ENCODE measurements at places on chromosomes 13 and 19.

DNA sequence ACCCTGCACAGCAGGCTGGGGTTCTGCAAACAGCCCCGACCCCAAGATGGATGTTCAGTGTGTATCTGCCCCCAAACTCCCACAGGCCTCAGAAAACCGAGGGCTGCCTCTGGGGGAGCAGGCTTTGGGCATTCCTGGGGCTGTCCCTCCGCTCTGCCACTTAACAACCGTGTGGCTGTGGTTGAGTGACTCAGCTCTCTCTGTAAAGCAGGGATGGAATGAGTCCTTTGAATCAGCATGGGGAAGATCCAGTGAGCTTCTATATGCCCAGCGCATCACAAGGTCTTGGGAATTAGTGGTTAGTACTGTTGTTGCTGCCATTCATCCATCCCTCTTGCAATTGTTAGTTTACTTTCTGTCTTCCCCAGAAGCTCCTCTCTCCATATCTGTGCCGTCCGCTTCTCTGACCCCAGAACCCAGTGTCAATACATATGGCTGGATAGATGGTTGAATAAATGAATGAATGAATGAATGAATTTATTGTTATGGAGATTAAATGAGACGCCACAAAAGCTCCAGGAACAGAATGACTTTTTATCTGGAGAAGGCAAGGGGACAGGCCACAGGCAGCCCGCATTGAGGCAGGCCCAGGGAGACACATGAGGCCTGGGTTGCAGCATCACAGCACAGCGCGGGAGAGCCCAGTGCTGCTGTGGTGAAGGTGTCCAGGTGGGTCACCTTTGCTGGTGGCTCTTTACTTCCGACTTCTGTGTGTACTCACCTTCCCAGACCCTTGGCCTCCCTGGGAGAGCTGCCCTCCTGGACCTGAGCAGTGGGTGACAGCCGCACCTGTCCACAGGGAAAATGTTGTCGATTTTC lies 89.2 kb downstream of the RGCC start:
- DNase-seq = peak; percentile 33

GRCh38 chr13:112896736-112897602 lies 72.0 kb upstream of the MCF2L start:
- no peak for DNase-seq

- DNase-seq = no peak
Observed at GRCh38 chr13:113877149-113877990, 13.5 kb upstream of the GAS6 start.

- no peak for DNase-seq
Observed at GRCh38 chr19:10784257-10784656, 51.8 kb downstream of the TMED1 start.

- no peak for DNase-seq
Observed at GRCh38 chr13:106172176-106172905, 363.1 kb downstream of the EFNB2 start.

DNA sequence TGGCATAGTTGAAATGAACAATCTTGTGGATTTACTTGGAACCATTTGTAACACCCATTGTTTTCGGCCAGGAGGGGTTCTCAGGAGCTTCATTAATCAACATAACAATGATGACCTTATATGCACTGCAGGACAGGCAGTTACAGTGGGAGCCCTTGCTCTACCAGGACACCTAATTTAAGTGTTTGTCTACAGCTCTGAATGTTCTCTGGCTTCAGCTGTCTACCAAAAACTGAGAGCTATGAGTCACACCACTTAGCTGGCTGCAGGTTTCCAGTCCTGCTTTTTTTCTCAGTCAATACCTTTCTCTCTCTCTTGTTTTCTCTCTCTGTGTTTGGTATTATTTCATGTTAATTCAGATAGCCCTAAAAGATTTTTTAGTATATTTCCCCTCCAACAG lies 105.4 kb upstream of the MBNL2 start:
- no peak for DNase-seq

DNA sequence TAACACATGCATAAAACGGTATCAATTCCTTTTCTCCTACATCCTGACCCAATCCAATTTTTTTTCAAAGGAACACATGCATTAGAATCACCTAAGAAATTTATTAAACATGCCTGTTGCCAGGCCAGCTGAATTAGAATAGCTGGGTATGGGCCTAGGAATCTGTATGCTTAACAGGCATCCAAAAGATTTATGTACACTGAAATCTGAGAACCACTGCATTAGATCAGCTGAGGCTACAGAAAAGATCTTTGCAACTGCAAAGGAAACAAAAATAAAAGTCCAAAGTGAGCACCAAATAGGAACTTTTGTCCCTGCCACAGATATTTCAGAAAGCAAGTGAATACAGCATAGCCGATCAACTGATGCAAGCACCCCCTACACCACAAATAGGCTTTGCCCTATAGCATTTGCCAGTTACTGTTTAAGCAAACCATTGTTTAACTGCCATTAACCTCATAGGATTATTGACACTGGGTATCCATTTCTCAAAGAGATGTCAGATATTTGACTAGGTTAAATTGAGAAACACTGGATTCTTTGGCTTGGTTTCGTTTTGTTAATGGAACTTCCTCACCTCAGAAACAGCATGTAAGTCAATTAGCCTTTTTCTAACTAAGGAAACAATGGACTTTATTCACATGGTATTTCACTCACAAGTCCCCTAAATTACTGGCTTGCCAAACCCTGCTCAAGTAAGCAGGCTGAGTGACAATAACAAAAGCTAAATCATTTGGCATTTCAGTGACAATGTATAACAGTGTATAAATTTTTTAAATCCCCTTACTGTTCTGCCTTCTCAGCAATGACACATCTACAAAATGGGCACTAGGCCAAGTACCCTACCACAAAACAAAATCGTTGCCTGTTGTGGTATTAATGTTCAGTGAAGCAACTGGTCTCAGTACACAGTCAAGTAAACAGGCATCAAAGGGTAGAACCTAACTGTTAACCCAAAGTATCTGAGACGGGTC lies 67.8 kb downstream of the SUCLA2 start:
- no peak for DNase-seq

DNA sequence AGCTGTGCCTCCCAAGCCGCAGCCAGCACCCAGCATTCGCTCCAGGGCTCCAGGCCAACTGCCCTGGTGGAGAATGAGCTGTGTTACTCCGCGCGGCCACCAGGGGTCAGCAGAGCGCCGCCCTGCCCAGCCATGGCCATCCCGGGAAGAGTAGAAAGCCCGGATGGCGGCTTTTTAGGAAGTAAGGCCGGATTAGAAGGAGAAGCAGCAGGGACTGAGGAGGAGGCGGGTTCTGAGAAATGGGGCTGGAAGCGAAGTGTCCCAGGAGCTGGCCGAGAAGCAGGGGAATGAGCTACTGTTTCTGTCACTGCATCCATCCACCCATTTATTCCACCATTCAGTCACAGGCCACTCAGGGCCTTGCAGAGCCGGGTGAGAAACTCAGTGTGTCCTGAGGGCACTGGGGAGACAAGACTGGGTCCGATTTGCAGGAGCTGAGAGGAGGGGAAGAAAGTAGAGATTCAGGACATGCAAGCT lies 6.6 kb upstream of the NPAS1 start:
- DNase-seq = peak; percentile 87

- no peak for DNase-seq
Observed at GRCh38 chr19:2806736-2807378, 12.8 kb upstream of the ZNF554 start.

GRCh38 chr19:46947866-46948265 lies 71.8 kb upstream of the NPAS1 start:
- no peak for DNase-seq

- no peak for DNase-seq
Observed at GRCh38 chr19:28502879-28503734, 709.8 kb downstream of the UQCRFS1 start.

- DNase-seq = peak; percentile 55
Observed at GRCh38 chr13:107450931-107451330, 764.4 kb downstream of the LIG4 start.

DNA sequence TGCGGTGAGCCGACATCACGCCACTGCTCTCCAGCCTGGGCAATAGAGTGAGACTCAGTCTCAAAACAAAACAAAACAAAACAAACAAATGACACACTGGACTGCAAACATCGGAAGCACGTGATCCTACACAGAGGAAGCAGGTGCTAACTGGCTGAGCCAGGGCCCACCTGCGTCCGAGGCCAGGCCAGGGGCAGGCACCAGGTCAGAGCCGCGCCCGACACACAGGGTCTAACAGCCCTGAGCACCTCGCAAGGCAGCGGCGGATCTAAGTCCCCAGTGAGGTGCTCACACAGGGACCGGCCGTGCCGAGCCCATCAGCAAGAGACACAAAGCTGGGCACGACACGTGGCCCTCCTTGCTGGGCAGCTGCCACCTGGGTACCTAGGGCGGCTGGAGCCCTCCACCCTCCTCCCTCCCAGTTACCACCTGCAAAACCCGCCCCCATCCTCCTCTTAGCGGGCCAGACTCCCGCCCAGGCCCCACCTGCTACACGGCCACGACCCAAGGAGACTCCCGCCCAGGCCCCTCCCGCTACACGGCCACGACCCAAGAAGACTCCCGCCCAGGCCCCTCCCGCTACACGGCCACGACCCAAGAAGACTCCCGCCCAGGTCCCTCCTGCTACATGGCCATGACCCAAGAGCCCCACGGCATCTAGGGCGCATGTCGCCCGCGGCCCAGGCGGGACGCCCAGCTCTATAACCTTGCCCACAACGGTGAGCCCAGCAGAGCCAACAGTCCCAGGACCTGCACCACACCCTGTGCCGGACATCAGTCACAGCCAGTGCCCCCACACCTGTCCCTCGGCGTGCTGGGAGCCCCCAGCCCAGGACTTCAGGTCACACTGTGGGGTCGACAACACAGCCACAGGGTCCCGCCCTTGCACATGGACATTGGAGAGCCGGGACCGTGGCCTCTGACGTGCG lies 15.6 kb downstream of the AP3D1 start:
- DNase-seq = no peak

DNA sequence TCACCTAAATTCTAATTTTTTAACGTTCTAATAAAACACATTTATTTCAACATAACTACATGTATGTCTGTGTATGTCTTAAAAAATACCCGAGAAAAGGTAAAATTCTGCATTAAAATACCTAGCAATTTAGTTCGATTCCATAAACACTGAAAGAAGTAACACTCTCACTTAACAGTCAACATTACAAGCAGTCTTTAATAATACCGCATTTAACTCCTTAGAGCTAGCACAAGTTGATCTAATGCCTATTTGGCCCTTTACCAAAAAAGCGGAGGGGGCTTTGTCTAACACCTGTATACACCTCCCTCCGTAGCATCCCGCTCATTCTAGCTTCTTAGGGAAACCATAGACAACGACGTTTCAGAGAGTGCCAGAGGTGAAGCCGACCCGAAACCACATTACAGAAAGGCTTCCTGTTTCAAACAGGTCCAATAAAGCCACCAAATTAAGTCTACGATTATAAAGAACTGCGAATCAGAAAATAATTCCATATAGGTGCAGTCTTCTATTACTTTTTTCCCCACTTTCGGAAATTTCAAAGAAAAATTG lies 1.2 kb downstream of the SPART start:
- DNase-seq = no peak

DNA sequence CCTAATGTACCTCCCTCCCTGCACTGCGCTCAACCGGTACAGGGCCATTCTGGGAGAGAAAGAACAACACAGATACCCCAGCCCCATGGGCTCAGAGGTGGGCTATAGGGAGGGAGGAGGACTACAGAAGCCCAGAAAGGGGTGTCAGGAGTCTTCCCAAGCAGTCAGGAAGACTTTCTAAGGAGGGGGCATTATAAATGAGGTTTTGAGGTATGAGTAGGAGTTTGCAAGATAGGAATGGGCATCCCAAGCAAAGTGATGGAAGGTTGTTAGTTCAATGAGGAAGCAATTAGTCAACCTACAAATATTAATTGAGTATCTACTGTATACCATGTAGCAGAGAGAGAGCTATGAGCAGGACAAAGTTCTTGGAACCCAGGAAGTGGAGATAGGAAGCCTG lies 6.3 kb upstream of the B3GNT3 start:
- DNase-seq = no peak

- no peak for DNase-seq
Observed at GRCh38 chr13:44298314-44298713, 75.3 kb upstream of the SERP2 start.

DNA sequence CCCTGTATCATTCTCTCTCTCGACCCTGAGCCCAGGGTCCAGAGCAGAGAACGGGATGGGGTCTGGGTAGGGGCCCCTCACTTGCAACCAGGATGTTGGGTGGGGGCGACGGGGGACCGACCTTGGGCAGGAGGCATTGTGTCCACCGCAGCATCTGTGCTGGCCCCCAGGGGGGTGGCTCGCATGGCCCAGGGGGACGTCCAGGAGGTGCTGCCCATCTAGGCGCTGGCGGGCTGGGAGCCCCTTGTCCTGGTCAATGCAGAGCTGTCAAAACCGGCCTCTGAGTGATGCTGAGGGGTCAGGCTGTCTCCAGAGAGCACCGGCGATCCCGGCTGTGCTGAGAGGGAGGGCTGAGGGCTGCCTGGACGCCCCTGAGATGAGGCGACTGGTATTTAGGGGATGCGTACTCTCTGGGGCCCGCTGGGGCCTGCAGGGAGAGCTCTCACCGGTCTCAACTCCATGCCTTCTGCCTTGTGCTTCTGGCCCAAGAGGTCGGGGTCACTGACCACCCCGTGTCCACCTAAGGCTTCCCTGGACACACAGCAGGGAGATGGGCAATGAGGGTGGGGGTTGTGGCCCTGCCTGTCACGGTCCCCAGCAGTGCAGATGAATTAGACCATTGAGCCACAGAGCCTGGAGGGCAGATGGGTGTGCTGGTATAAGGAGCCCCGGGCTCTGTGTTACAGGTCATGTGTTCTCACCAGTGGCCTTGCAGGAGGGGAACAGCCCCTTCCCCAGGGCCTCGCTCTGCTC lies 8.6 kb downstream of the RPS9 start:
- no peak for DNase-seq

GRCh38 chr13:99311137-99311536 lies 3.9 kb upstream of the GPR183 start:
- no peak for DNase-seq

- no peak for DNase-seq
Observed at GRCh38 chr13:29621841-29622240, 26.4 kb upstream of the SLC7A1 start.

DNA sequence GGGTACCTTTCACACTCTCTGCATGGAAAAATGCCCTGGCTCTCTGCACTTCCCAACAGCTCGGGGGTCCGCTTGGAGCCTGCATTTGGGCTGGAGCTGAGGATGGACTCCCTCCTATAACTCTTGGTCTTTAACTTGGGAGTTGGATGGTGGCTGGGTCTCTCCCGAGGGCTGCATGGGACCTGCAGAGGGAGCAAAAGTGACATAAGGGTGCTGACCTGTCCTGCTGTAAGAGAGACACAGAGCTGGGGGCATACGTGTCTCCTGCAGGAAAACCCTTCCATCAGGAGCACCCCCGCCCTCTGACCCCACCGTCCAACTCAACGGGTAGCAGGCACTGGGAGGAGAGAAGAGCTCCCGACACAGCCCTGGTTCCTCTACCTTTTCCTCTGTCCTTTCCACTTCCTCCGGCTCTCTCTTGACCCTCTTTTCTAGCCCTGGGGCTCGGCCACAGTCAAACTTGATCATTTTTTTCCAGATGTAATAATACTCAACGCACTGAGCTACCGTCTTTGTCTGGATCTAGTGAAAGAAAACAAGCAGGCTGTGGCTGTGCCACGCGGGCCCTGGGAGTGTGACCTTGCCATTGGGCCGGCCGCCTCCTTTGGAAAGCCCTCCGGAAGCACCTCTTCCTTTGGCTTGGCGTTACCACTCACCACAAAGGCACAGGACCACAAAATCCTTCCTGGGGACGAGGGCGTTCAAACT lies 6.8 kb upstream of the NAPA start:
- DNase-seq = no peak

- no peak for DNase-seq
Observed at GRCh38 chr13:66154354-66154753, 1075.8 kb downstream of the PCDH9 start.
